Left cardiac atrium (tissue), 4 donors: ENCODE measurements at places on chromosomes 2 and 18.

DNA sequence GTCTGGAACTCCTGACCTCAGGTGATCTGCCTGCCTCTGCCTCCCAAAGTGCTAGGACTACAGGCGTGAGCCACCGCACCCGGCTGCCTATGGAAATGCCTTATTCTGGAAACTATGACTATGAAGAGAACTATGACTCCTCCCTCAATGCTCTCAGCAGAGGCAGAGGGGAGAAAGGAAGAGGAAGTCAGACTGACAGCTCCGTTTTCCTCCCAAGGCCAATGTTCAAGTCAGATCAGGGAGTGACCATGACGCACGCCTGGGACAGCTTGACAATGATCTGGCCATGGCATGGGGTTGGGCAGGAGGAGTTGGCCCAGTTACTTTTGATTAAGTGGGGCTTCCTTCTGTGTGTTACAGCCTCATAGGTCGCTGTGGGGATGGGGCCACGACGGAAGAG, 44.3 kb upstream of the MRPL33 start:
- no peak for DNase-seq

DNA sequence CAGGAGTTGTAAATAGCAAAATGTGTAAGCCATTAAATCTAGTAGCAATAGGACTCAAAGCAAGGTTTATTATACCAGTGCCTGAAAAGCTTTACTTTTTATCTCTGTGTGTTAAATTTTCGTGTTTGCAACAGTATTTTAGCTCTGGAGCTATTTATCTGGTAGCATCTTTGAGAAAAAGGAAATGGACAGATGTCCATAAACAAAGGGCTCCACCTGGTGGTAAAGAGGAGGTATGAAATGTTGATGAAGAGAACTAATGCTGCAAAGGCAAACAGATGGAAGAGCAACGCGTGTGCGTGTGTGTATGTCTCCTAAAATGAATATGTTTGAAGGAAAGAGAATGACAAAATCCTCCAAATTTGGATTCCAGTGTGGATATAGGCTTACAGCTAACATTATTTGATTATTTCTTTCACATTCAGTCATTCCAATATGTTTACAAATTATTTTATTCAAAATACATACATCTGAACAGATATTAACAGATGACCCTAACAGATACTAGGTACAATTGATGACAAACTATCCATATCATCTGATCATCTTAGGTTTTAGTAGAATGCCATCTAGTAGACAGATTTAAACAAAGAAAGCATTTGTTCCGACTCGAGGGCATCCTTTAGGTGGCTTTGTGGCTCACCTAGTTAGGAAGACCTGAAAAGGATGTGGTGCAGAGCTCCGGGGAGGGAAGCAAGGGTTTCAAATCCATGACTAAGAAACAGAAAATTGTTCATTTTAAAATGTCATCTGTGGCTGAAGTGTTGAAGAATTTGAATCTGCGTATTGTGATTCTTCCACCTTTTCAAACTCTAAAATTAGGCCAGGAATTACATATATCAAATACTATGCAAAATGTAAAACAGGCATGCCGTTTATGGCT, 383.3 kb downstream of the MTX2 start:
- DNase-seq = no peak

GRCh38 chr18:76491473-76491775, 3.6 kb downstream of the ZNF516 start:
- peak; percentile 84 for DNase-seq

- peak; percentile 43 for DNase-seq
Observed at GRCh38 chr18:63994783-63995399, 25.0 kb downstream of the SERPINB8 start.

DNA sequence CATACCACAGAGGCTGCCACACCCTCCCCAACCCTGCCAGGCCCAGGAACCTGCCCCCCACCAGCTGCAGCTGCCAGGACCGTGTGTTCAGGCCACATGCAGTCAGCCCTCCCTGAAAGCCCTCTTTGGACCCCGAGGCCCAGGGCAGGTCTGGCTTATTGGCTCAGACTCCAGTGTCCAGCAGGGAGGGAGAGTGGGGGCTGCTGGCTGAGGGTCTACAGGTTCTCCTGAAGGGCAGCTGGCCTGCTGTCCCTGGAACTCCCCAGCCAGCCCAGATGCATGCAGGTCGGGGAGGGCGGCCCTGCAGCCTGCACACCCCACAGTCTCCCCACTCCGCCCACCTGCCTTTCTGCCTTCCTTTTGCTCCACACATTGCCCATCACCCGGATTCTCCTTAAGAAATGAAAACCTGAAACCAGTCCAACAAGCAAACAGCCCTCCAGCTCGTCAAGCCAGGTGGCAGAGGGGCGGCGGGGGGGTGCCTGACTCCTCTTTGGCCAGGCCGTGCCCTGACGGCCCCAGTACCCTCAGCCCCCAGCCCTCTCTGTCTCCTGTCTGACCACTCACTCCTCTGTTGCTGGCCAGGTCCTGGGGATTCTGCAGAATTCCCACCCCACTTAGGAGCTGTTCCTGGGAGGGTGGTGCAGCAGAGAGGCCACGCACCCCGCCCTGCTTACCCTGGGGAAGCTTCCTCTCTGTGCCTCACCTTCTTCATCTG, 18.0 kb downstream of the GPR35 start:
- DNase-seq = no peak

GRCh38 chr2:11998218-11998617, 251.8 kb downstream of the LPIN1 start:
- DNase-seq = no peak

- DNase-seq = no peak
Observed at GRCh38 chr2:187168720-187169713, 279.0 kb downstream of the CALCRL start.

GRCh38 chr2:158512323-158512722, 55.6 kb downstream of the PKP4 start:
- no peak for DNase-seq

DNA sequence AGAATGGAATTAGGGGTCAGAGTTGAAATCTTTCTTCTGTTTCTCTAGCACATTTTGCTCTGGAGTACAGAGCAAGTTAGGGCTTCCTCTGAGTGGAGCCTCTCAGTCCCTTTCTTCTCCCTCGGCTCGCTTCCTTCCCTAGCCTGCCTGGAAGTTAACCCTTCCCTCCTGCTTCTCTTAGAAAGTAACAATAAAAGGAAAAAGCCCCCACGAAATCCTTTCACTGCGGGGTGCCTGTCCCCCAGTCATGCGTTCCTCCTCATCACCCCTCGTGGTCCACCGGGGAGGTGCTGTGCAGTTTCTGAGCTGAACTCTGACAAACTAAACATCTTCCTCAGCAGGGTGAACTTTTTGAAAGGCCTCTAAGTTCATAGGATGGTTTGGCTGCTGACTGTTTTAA, 2.0 kb downstream of the IGFBP2 start:
- DNase-seq = no peak

DNA sequence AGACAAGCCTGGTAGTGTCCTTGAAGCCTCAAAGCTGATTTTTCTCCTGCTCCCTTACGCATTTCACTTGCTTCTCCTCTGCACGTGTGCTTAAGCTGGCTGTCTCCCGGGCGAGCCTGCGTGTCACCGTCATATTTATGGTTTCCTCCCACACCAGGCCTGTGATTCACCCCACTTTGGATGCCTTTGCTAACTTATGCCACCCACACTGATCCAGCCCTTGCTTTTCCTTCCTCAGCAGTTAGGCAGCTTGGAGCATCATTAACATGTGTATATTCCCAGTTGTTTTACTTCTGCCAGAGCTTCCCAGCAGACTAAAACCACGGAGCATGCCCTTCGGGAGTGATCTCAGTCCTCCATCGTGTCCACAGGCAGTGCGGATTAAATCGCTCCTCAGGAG, 2.2 kb downstream of the ST3GAL5 start:
- DNase-seq = peak; percentile 65

- DNase-seq = no peak
Observed at GRCh38 chr2:128833664-128834027, 515.0 kb upstream of the HS6ST1 start.

DNA sequence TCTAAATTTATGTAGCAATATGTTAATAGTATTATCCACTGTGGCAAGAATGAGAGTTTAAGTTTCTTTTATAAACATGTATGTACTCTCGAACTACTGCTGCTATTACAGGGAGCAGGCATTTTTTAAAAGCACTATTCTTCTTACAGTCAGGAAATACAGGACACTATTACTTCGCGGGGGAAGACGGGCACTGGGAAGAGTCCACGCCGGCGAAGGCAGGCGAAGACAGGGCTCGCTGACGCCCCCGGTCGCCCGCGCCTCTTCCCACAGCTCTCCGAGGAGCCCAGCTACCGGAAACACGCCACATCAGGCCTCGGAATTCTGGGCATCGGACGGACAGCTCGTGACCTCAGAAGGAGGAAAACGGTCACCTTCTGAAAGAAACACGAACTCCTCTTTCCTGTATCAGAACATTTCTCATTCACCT, 90.2 kb downstream of the FAM161A start:
- peak; percentile 86 for DNase-seq

DNA sequence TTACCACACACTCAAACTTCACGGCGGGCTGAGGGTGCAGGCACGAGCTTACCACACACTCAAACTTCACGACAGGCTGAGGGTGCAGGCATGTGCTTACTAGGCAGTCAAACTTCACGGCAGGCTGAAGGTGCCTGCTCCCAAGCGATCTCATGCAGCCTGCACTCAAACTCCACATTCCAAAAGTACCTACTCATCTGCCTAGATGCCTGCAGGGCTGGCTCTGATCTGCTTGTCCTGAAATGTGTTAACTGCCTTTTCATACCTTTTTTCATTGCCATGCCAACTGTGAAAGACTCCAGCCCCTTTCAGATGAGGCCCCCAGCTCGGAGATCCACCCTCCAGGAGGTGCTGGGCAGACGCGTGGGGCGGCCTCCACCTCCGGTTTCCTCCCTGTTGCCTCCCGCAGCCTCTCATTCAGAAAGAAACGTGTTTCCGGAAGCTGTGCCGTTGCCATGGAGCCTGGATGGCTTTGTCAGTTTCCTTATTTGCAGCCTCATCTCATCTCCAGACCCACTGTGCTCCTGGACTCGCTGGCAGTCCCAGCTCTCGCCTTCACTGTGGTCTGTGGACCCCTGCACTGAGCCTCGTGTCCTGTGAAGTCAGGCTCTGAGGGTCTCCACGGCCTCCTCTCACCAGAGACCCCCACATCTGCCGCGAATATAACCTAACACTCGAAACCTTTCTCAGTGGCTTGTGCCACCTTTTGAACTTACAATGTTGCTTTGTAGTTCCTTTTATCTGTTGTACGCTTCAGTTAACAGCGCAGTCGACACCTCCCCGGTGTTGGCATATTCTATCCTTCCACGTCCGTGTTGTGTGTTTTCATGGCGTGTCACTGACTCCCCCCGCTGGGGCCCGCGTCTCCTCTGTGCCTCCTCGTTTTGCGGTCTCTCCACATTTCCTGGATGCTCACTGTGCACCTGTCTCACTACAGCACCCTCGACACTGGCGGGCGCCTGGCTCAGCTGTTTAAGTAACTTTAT, 106.1 kb upstream of the ALKAL2 start:
- no peak for DNase-seq

GRCh38 chr2:2613279-2614199, 282.5 kb upstream of the MYT1L start:
- DNase-seq = peak; percentile 93

DNA sequence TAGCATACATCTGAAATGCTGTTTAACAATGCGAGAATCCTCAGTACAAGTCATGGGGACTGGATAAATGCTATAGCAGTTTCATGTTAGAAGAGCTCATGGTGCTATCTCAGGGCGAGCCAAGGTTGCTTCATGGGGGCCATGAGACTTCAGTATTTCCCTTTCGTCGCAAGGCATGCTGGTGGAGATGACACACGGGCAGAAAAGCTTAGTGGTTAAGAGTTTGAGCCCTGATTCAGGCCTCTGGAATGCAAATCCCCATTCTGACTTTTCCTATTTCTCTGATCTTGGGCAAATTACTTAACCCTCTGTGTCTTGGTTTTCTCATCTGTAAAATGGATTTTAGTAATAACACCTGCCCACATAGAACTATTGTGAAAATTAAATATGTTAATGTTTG, 57.4 kb upstream of the EPHA4 start:
- DNase-seq = no peak

- no peak for DNase-seq
Observed at GRCh38 chr18:10023853-10024570, 110.2 kb downstream of the VAPA start.

DNA sequence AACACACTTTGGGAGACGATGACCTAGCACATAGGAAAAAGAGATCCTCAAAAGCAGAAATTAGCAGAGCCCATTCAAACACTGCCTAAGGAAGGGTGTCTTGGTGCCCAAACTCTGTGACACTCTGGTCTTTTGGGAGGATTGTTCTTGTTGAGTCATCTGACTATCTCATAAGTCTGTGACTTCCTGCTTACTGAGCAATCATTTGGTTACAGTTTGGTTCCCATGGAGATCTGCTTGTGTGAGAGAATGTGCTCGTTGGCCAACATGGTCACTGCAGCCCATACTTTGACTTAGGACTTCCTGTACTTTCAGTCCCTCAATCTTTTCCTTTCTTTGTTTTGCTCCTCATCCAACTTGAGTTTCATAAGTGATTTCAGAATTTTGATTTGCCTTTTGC, 602.9 kb downstream of the NYAP2 start:
- DNase-seq = peak; percentile 40

- DNase-seq = no peak
Observed at GRCh38 chr2:232368311-232368731, 10.2 kb upstream of the ALPP start.

- DNase-seq = no peak
Observed at GRCh38 chr2:98149333-98149697, 62.3 kb downstream of the VWA3B start.

DNA sequence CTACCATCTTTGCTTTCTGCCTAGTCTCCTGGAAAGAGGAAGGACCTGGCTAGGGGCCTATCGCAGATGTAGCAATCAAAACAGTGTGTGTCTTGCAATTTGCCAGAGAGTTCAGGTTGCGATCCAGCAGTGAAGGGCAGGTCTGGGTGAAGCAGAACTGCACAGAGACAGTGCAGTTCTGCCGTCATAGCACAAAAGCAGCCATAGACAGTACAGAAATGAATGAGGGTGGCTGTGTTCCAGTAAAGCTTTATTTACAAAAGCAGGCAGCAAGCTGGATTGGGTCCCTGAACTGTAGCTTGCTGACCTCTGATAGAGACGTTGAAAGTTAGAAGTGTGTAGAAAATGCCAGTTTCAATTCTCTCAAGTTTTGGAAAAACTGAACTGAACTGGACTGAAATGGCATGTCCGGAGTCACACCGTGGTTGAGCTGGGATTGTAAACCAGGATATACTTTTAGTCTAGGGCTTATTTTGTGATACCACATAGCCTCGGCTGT, 186.8 kb downstream of the LTBP1 start:
- peak; percentile 58 for DNase-seq

DNA sequence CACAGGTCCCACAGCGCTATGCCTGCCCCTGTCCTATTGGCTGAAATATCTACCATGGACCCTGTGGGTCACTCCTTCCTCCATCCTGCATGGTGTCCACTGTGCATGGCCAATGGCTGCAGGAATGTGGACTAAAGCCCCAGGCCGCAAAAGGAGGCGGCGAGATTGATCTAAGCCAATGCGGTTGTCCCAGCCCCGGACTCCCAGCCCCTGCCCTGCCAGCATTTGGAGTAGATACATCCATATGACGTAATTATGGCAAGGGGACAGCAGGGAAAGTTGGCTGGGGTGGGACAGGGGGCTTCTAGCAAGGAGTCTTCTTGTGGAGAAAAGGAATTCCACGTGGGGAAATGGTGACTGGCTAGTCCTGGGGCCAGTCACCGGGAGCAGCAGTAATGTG, 11.4 kb upstream of the ZNF516 start:
- no peak for DNase-seq
